Activated CD4-positive, alpha-beta memory T cell treated with anti-CD3 and anti-CD28 coated beads for 36 hours (primary cell): ENCODE measurements at places on chromosomes 2 and 18.

DNA sequence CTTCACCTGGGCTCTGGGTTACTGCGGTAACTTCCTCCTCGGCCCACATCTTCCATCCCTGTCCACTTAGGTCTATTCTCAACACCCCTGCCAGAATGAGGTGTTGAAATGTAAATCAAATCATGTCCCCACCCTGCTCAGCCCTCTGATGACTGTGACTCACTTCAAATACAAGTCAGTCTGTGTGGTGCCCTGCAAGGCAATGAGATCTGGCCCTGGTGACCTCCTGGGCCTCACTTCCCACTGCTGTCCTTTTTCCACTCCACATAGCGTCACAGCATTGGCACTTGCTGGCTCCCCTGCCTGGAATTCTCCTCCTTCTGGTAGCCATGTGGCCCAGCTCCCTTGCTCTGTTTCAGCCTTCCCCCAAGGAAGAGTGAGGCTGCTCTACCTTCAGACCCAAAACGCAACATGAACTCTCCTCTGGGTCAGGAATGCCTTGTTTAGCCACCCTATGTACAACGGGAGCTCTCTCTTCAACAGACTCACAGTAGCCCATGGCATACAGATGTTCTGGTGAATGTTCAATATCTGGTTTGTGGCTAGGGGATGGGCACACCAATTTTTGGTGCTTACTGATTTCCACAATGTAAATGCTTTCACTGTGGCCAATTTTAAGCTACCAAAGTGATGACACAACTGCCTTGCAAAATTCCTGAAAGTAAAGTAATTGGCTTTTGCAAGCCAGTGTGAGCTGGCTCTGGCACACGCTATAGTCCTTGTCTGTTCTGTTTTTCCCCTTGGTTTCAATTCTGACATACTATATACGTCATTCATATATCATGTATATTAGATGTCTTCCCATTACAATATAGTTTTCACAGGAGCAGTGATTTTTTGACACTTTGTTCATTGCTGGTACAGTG is 550.3 kb upstream of the HS6ST1 start:
- no peak for DNase-seq

DNA sequence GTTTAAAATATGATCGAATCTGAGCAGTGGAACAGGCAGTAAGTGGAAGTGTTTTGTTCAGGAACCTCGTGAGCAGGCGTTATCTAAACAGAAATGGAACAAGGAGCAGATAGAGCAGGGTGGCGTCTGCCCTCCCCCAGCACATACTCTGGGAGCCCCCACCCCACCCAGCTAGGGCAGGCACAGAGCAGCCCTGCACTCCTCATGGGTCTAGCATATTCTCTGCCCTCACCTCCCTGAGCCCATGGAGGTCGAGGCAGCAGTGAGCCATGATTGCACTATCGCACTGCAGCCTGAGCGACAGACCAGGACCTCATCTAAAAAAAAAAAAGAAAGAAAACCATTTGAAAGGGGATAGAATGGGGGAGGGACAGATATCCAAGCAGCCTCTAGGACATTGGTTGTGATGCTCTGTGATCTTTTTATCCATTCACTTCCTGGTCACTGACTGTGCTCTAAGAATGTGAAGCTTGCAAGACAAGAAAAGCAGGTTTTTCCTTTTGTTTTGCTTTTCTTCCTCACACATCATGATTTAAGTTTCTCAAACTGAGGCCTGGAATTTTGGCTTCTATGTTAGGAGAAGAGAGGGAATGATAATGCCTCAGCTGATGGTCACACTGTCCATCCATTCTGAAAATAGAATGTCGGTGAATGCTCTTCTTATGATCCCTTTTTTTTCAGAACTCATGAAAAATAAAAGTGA is 3.1 kb downstream of the MLPH start:
- DNase-seq: no peak

DNA sequence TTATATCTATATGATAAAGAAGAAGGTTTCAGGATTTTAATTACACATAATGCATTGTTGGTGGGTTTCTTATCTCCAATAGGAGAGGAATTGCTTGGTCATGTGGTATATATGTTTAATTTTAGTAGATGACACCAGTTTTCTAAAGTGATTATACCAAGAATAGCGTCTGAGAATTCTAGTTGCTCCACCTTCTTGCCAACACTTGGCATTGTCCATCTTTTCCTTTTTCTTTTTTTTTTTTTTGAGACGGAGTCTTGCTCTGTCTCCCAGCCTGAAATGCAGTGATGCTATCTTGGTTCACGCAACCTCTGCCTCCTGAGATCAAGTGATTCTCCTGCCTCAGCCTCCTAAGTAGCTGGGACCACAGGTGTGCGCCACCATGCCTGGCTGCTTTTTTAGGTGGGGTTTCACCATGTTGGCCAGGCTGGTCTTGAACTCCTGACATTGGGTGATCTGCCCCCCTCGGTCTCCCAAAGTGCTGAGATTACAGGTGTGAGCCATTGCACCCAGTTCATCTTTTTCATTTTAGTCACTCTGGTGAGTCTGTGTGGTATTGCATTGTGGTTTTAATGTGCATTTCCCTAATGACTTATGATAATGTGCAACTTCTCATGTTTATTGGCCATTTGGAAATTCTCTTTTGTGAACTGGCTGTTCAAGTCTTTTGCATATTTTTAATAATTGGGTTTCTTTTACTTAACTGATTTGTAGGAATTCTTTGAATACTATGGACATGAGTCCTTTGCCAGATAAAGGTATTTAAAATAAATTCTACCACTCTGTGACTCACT is 37.3 kb upstream of the ZNF512 start:
- DNase-seq: no peak

DNA sequence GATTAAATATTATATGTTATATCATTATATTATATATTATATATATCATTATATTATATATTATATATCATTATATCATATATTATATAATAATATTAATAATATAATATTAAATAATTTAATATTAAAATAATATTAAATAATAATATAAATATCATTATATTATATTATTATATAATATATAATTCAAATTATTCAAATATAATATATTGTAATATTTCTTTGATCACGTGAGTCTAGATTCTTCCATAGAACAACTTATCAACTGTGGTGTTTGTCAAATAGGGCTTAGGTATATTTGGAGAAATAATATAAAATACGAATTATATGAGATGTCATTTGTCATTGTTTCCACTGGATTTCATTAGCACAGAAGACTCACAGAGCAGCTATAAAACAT is 77.3 kb downstream of the SPHKAP start:
- no peak for DNase-seq

DNA sequence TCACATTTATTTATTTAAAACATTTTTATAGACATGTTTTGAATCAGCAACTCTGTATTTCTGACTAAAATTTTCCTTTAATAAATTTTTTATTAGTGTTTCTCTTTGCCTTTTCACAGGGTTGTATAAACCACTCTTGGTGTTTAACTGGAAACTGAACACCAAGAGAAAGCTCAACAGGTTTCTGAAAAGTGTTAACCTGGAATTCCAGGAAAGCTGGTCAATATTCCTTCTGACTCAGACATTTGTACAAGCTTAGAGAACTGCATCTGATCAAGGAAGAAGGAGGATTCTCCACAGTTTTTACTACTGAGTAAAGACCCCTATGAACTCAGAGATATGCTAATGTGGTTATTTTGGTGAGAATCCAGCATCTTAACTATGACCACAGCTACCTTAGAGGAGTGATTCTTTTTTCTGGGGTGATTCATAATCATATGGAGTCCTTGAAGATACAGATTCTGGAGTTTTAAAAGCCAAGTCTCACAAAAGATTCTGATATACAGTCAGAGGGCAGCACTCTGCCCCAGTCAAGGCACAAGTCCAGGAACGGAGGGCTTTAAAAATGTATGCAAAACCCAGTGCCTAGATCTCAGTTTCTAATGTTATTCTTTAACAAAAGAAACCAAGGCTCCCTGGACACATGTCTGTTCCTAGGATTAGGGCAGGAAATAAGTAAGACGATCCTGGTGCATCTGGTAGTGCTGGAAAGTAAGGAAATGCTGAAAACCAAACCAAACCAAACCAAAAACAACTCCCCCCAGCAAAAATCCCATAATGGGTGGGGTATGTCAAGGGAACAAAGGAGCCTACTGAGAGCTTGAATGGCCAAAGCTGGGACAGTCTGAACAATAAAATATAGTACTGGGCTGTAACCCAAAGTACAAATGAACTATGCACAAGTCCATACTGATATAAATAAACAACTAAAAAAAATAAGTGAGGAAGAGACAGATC is 85.1 kb upstream of the FZD5 start:
- no peak for DNase-seq

DNA sequence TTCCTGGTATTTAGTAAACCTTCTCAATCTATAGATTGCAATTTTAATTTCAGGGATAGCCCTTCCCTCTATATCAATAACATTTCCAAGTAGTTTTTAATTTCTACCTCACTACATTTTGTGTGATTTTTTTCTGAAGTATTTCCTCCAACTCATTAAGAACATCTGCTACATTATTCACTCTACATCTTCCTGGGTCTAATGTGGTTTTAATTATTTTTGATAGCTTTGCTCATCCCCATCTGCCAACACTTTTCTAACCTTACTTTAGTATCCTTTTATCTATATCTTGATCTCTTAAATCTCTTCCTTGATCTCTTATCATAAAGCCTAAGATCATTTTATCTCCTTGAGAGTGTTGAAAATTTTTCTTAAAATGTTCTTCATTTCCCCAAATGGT is 278.3 kb upstream of the CYP26B1 start:
- no peak for DNase-seq

- DNase-seq: no peak
These were observed 38.5 kb downstream of the LRP2 start for GRCh38 chr2:169323841-169324240.

- no peak for DNase-seq
These were observed 167.2 kb downstream of the DDX1 start for GRCh38 chr2:15758848-15759247.

- no peak for DNase-seq
These were observed 56.3 kb downstream of the GREB1L start for GRCh38 chr18:21298351-21298750.

DNA sequence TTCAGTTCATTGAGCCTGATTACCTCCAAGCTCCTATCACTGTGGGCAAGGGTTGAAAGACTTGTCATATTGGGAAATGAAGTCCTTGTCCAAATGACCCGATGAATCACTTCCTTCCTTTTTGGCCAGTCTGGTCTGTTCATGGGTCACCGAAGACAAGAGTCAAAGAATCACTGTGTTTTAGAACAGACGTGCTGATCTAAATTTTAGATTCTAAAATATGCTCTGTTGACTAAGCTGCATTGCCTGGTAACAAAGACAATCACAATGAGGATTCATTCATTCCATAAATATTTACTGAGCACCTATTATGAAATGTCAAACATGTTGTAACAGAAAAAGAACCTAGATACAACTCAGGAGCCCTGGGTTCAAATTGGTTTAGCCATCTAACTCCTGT is 99.4 kb upstream of the RND3 start:
- DNase-seq: no peak

- DNase-seq: no peak
These were observed 188.5 kb downstream of the HDAC4 start for GRCh38 chr2:239212121-239212928.

GRCh38 chr2:126275098-126275497 is 380.9 kb upstream of the GYPC start:
- no peak for DNase-seq

DNA sequence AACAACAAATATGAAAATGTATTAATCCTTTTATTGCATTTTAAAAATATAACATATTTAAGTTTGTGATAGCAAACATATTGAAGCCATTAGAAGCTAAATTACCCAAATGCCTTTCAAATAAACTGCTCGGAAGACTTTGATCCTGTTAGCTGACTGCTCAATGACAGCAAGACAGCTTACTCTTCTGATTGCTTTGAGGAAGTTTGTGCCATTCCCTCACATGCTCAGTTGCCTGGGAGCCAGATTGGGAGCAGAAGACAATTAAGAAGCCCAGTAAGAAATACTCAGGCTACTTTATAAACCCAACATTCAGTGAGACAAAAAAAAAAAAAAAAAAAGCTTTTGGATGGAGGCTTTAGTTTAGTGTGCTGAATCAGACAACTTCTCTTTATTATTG is 407.1 kb upstream of the SOX11 start:
- no peak for DNase-seq

DNA sequence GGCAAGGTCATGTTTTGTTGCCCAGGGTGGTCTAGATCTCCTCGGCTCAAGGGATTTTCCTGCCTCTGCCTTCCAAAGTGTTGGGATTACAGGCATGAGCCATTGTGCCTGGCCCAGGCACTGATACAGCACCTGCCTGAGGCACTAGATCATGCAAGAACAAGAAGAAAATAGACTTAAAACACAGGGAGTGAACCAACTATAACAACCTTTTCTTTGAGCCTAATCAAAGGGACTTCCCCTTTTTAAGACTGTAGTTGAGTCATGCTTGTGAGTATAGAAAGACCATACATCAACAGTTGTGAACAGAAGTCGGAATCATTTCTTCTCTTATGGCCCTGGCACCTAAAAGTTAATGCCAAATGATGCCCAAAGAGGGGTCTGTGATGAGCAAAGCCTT is 47.9 kb upstream of the MAPRE2 start:
- no peak for DNase-seq

DNA sequence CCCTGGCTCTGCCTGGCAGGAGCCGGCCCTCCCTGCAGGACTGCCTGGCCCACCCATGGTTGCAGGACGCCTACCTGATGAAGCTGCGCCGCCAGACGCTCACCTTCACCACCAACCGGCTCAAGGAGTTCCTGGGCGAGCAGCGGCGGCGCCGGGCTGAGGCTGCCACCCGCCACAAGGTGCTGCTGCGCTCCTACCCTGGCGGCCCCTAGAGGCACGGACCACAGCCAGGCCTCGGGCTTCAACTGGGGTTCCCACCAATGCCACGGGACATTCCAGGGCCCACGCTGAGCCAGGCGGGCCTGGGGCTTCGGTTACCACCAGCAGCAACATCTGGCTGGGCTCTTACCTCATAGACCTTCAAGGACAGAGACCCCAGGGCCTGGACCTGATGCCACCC is 6.1 kb upstream of the GMPPA start:
- DNase-seq: no peak

- DNase-seq: no peak
These were observed 36.1 kb upstream of the ITGA4 start for GRCh38 chr2:181421131-181421458.

GRCh38 chr18:36408606-36409005 is 111.1 kb downstream of the FHOD3 start:
- no peak for DNase-seq

DNA sequence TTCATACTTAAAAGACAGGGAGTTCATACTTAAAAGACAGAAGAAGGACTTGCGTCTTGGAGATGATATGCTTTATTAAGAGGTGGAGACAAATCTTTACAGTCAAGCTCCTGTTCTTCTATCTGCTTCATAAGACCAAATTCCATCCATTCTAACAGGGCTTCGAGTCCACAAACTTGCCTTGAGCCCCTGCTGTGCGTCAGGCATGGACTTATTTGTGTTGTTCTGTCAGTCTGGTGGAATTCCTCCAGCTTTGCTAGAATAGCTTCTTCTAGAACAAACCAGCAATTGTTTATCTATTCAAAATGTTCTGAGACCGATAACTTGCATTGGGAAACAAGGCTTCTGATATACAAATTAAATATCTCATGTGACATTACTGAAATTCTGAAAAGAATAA is 73.9 kb upstream of the SOX11 start:
- DNase-seq: no peak
